ENCODE measurements at places on chromosomes 2 and 18. TPM values are rescaled to one million over a fixed set of nuclear protein-coding genes. Genes with fewer than 3 reads are reported as not detected.

DNA sequence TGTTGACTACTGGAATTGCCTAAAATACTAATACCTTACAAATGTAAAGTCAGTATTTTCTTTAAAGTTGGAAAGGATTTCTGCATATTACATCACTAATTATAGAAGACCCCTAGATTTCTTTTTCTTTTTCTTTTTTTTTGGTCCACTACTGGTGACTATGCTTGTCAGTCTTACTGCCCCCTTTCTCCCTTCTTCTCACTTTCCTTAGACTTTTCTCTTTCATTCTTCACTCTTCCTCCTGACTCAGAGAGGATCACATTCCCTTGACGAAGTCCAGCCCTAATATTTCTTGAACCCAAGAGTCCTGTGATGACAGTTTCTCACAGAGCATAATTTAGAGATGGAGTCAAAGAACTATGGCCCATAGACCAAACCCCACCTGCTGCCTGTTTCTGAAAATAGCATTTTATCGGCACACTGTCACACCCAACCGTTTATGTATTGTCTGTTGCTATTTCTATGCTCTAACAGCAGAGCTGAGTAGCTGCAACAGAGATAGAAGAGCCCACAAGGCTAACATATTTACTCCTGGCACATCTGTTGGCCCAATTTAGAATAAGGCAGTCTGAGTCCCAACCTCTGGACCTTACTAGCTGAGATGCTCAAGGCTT, 40.6 kb upstream of the RIOK3 start:
- no peaks in the 10 kb centered on the region for H3K36me3 ChIP-seq
- no peaks in the 10 kb centered on the region for H3K27me3 ChIP-seq
- no peaks in the 10 kb centered on the region for H3K4me1 ChIP-seq

DNA sequence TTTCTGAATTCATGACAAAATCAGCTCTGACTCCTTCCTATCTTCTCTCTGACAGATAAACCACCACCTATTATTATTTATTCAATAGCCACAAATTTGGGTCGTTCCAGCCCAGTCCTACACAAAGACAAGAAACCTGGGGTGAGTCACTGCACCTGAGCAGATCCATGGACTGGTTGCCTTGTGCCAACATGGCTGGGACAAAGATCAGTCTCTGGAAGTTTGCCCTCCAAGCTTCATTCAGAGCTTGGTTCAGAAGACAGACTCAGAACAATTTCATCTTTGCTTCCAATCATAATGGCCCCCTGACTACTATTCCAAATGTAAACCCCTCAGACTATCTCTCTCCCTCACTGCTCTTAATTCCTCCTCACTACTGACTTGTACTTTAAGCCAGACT, 9.6 kb upstream of the EXOC6B start:
- H3K4me3 ChIP-seq, result no peak overlapping the region
- peaks cover 6% of the 10 kb centered on the region for H3K4me1 ChIP-seq
- no peaks in the 10 kb centered on the region for H3K36me3 ChIP-seq
- DNase-seq, result no peak
- H3K27me3 ChIP-seq, result no peaks in the 10 kb centered on the region

DNA sequence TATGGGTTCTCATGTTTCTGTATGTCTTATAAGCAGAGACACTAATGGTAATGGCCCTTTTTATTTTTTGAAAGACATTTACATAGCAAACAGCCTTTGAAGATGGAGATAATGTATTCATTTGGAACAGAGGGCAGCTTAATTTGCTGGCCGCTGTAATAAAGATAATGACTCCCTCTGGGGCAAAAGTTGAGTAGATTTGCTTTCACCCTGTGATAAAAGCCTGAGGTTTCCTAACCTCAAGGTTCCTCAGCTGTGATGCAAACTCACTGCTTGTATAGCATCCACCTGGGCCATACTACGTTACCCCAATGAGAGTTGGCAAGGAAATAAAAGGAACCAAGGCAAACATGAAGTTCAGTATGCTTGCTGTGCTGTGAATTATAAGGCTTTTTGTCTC, 54.8 kb downstream of the TEX51 start:
- peaks cover 18% of the 10 kb centered on the region for H3K27me3 ChIP-seq
- no peak overlapping the region for H3K27ac ChIP-seq
- H3K4me1 ChIP-seq, result peaks cover 3% of the 10 kb centered on the region

- no peak overlapping the region for H3K4me3 ChIP-seq
- no peak for DNase-seq
- H3K27me3 ChIP-seq, result no peaks in the 10 kb centered on the region
- no peak overlapping the region for H3K27ac ChIP-seq
These were observed 89.7 kb upstream of the COL3A1 start for GRCh38 chr2:188884517-188884916.

GRCh38 chr18:50862401-50862800, 16.5 kb upstream of the ME2 start:
- H3K27ac ChIP-seq, result no peak overlapping the region
- no peak overlapping the region for H3K4me3 ChIP-seq
- no peaks in the 10 kb centered on the region for H3K27me3 ChIP-seq
- no peaks in the 10 kb centered on the region for H3K4me1 ChIP-seq
- no peak for DNase-seq

The DSG1 gene
- not detected for total RNA-seq

DNA sequence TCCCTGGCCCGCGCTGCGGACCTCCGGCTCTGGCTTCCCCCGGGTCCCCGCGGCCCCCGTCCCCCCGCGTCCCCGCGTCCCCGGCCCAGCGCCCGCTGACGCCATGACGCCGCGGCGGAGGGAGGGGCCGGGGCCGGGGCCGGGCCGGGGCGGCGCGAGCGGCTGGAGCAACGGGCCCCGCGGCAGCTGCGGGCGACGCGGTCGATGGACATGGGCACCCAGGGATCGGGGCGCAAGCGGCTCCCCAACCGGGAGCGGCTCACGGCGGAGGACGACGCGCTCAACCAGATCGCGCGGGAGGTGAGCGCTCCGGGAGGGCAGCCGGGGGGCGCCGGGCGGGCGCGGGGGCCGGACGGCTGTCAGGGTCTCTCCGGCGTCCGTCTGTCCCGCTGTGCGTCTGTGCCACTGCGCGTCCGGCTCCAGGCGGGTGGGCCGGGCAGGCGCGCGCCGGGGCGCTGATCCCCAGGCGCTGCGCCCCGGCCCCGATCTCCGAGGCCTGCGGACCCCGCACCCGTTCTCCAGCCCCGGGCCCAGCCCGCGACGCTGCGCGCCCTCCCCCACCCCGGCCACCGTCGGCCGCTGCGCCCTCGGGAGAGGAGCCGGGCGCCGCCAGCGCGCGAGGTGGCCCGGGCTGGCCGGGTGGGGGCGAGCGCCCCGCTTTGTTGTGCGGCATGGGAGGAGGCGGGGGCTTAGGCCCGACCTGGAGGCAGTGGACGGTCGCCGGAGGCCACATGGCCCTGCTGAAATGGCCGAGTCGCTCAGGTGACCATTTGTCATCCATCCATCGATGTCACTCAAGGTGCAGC, at the start of gene LRRFIP1:
Gene LRRFIP1 (plus strand): TSS at position 147 of the 806 bp plus-strand sequence. CDS start 58 bp downstream, at position 205.
- H3K27me3 ChIP-seq, result peaks cover 11% of the 10 kb centered on the region
- H3K36me3 ChIP-seq, result no peaks in the 10 kb centered on the region
- peak within 1 kb of the TSS; percentile 81 for H3K4me3 ChIP-seq
- peaks cover 27% of the 10 kb centered on the region for H3K4me1 ChIP-seq
- no peak within 1 kb of the TSS for H3K27ac ChIP-seq

DNA sequence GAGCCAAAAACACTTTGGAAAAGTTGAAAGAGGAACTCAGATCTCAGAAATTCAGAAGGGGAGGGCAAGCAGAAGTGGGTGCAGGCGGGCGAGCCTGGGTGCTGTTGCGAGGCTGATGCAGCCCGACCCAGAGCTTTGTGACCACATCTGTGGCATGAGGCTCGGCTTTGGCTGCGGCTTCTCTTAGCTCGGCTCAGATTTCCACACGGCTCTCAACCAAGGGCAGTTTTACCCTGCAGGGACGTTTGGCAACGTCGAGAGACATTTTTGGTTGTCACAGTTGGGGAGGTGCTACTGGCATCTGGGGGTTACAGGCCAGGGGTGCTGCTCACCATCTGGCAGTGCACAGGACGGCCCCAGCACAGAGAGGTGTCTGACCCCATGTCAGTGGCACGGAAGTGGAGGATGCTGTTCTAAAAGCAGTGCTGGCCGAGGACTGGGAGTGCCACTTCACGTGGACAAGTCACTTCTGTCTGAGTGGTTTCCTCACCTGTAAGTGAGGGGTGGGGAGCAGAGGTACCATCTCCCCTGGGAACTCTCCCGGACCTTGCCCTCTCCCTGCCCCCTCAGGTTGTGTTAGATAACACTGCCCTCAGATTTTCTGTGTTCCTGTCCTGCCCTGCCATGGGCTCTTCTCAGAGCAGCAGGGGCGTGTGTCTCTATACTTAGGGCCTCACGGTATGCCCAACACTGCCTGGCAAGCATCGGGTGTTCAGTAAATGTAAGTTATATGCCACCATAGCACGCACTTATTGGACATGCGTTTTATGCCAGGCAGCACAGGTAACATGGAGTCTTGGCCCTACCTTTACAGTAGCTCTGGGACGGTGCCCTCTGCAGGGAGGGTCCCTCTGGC, 48.7 kb upstream of the FAHD2A start:
- H3K4me1 ChIP-seq, result no peaks in the 10 kb centered on the region
- no peak for DNase-seq
- H3K27me3 ChIP-seq, result peaks cover 13% of the 10 kb centered on the region
- H3K27ac ChIP-seq, result no peak overlapping the region
- no peaks in the 10 kb centered on the region for H3K36me3 ChIP-seq

GRCh38 chr2:36740061-36740460, 43.6 kb downstream of the VIT start:
- no peak for DNase-seq
- H3K4me3 ChIP-seq, result no peak overlapping the region
- peaks cover 10% of the 10 kb centered on the region for H3K4me1 ChIP-seq
- peaks cover 40% of the 10 kb centered on the region for H3K27me3 ChIP-seq

DNA sequence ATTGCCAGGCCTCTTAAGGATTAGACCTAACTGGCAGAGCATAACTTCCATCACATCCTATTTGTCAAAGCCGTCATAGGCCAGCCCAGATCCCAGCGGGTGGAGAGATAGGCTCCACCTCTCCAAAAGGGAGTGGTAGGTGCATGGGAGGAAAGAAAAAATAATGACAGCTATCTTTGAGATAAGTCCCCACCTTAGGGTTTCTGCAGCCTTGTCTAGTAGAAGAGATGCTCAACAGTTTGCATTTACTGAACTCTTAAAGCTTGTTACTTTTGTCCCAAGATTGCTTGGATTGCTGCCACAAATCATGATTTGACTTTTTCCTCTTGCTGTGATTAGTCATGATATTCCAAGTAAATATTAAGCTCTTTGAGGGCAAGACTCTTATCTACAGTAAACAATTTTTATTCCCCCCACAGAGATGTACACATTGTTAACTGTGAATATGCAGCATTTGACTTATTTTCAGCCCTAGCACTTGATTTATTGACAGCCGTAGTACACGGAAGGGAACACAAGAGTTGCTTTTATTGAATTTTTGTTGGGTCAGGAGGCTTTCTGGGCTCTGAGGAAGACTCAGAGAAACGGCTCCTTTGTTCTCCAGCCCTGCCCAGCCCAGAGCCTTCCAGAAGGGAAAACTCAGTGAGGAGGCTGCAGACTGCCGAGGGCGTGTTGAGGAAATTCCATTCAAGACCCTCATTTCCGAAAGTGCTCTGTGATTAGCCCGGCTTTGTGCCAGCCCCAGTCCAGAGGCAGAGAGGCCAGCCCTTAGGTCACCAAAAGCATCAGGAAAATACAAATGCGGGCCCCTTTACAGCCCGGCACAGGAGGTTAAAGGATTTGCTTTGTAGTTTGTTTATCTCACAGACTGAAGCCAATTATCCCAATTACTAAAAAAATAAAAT, 75.5 kb upstream of the ZNF532 start:
- no peak overlapping the region for H3K4me3 ChIP-seq
- no peak overlapping the region for H3K27ac ChIP-seq
- H3K4me1 ChIP-seq, result no peaks in the 10 kb centered on the region
- H3K36me3 ChIP-seq, result no peaks in the 10 kb centered on the region
